Aorta (tissue), 5 donors: ENCODE measurements at places on chromosomes 3 and 15.
A peak's percentile ranks its signal among the peaks of the same experiment; 100 is the strongest.

DNA sequence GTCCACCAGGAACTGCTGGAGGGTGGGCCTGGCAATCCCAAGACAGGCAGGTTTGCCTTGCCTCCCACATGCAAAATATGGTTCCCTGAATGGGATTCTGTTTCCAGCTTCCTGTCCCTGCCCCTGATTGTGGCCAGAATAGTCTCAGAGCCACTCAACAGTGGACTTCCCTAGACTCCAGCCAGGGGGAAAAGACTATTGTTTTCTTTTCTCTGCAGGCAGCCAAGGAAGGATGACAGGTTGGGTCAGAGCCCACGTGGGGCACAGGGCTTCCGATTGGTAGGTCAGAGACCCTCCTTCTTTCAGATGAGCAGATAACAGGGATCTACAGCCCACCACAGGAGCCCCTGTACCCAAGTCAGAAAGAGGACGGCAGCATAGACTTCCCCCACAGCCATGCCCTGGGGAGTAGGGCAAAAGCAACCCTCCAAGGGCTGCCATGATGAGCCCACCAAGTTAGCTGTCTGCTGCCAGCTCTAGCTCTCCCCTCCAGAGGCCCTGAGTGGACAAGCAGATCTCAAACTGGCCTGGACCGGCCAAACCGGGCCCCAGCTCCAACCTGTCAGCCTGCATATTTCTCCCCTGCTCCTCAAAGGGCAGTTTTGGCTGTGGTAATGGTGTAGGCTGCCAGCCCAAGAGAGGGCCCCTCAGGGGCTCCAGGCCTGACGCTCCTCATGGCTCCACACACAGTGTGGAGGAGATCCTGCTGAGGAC, 6.4 kb downstream of the TLR9 start:
- H3K4me1 ChIP-seq: no peaks in the 10 kb centered on the region
- DNase-seq: no peak
- peaks cover 8% of the 10 kb centered on the region for H3K36me3 ChIP-seq
- no peak overlapping the region for H3K4me3 ChIP-seq
- H3K27ac ChIP-seq: no peak overlapping the region

- no peak overlapping the region for H3K27ac ChIP-seq
- DNase-seq: no peak
- no peaks in the 10 kb centered on the region for H3K4me1 ChIP-seq
- H3K4me3 ChIP-seq: no peak overlapping the region
Measured at GRCh38 chr3:111695636-111696117, 100.5 kb upstream of the ZBED2 start.

DNA sequence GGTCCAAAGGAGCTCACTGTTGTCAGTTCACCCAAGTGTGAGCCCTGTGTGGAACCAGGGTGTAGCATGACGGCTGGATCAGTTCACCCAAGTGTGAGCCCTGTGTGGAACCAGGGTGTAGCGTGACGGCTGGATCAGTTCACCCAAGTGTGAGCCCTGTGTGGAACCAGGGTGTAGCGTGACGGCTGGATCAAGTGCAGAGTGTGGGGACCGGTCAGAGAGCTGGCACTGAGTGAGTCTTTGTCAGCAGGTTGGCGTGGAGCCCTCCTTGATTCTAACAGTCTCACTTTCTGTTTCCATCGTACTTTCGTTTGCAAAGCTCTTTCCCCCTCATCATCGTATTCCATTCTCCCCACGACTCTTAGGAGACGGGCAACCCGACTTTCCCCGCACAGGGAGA, 57.9 kb upstream of the DLG1 start:
- no peaks in the 10 kb centered on the region for H3K36me3 ChIP-seq
- H3K4me3 ChIP-seq: no peak overlapping the region
- peak; percentile 63 for DNase-seq
- no peaks in the 10 kb centered on the region for H3K4me1 ChIP-seq
- H3K27me3 ChIP-seq: no peaks in the 10 kb centered on the region

GRCh38 chr3:52044869-52045619, 11.3 kb downstream of the DUSP7 start:
- H3K27ac ChIP-seq: peak overlapping the region; percentile 15
- no peak overlapping the region for H3K4me3 ChIP-seq
- no peaks in the 10 kb centered on the region for H3K4me1 ChIP-seq
- H3K36me3 ChIP-seq: peaks cover 3% of the 10 kb centered on the region
- DNase-seq: no peak

GRCh38 chr15:50315814-50316630, 39.0 kb downstream of the GABPB1 start:
- no peaks in the 10 kb centered on the region for H3K27me3 ChIP-seq
- H3K36me3 ChIP-seq: no peaks in the 10 kb centered on the region
- DNase-seq: no peak
- no peaks in the 10 kb centered on the region for H3K4me1 ChIP-seq
- no peak overlapping the region for H3K27ac ChIP-seq
- no peak overlapping the region for H3K4me3 ChIP-seq

GRCh38 chr3:184314700-184315542, 515 bp downstream of the EIF4G1 start:
- peak overlapping the region; percentile 96 for H3K27ac ChIP-seq
- DNase-seq: peak; percentile 96
- peak overlapping the region; percentile 87 for H3K4me3 ChIP-seq
- no peaks in the 10 kb centered on the region for H3K36me3 ChIP-seq
- H3K27me3 ChIP-seq: no peaks in the 10 kb centered on the region

DNA sequence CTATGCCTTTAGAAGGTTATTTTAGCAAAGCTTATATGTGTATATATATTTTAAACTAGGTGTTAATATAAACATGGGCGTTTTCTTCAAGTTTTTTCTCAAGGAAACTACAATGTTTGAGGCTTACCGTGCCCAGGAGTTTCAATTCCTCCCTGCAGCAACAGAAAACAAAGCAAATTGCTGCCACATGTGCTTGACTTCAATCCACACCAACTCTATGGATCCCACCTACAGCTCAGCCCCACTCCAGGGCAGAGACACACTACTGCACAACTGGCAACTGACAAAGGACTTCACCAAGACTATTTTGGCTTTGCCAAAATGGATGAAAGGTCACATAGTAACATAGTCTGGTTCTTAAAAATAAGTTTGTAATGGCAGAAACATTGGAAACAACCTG, 346.6 kb downstream of the ERC2 start:
- no peak overlapping the region for H3K27ac ChIP-seq
- H3K27me3 ChIP-seq: no peaks in the 10 kb centered on the region
- DNase-seq: no peak
- H3K4me3 ChIP-seq: no peak overlapping the region
- H3K36me3 ChIP-seq: no peaks in the 10 kb centered on the region

GRCh38 chr3:186788482-186789370, 5.3 kb downstream of the EIF4A2 start:
- no peak overlapping the region for H3K4me3 ChIP-seq
- H3K36me3 ChIP-seq: peaks cover 13% of the 10 kb centered on the region
